CD4-positive, alpha-beta T cell treated with Interleukin-15 for 4 hours (primary cell): ENCODE measurements at places on chromosomes 7 and 10.

DNA sequence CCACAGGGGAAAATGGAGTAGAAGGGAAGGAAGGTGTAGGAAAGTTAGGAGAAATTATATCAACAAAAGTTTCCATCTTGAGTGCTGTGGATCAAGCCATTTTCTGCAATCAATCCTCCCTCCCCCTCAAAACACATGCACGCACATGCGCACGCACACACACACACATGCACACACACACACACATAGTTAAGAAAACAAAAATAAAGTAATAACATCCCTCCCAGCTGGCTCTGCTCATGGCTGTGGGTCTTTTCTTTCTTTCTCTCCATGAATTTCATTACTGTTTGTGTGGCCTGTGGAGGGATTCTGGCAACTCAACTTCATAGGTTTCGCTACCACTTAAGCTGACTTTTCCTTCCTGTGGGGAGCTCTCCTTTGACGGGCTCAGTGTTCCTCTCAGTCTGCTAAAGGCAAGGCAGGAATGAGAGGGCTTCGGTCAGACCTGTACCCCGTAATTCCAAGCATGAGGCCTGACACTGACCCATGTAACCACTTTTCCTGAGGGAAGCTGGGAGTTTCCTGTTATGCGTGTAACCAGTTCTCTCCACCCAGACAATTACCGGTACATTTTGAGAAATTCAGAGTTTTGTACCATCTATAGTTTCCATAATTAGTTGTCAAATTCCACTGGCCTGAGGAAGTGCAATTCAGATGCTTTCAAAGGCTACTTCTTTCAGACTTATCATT, 79.8 kb downstream of the ZNF92 start:
- DNase-seq: no peak

DNA sequence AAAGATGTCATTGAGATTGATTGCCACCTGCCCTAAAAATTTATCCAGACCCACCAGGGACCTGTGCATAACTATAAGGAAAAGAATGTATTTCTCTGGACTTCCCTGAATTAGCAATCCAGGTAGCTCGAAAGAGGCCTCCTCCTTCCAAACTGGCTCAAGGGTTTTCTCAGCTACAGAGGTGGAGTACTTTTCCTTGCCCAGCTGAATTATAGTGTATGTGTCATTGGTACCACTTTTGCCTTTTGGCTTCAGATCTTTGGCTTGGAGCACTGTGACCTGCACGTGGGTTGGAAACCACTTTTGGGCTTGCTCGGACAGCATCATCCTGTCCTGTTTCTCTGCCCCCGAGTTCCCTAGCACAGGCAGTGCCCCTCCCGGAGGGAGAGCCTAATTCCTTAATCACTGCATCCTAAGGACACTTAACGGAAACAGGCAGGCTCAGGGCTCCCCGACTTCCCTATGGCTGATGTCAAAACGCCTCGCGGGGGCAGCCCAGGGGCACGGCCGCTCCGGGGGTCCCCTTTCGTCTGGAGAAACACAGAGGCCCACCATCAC, 825 bp downstream of the RAB11FIP2 start:
- DNase-seq: peak; percentile 10

DNA sequence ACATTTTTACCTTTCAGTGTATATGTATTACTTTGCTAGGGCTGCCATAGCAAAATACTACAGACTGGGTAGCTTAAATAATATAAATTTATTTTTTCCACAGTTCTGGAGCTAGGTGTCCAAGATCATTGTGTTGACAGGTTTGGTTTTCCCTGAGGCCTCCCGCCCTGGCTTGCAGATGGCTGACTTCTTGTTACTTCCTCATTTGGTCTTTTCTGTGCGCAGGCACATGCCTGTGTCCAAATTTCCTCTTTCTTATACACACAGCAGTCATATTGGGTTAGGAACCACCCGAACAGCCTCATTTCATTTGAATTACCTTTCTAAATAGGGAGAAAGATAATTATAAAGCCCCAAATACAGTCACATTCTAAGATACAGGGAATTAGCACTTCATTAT, 521.6 kb upstream of the SORCS1 start:
- no peak for DNase-seq

- no peak for DNase-seq
Observed at GRCh38 chr7:144822223-144822622, 13.6 kb downstream of the TPK1 start.

DNA sequence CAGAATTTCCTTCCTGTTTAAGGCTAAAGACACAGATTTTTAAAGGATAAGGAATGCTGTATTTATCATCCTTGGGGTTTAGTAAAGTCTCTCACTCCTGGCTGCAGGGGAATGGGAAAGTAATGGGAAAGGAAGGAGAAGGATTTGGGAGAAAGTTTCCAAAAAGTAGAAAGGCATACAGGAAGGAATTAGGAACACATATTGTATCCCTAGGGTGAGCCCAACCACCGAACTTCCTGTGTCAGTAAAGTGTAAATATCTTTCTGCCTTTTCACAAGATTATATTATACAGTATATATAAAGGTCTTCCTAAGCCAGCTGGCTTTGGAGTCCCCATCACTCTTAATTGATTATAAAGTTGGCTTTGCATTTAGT, 12.0 kb upstream of the UBE2D1 start:
- DNase-seq: no peak

DNA sequence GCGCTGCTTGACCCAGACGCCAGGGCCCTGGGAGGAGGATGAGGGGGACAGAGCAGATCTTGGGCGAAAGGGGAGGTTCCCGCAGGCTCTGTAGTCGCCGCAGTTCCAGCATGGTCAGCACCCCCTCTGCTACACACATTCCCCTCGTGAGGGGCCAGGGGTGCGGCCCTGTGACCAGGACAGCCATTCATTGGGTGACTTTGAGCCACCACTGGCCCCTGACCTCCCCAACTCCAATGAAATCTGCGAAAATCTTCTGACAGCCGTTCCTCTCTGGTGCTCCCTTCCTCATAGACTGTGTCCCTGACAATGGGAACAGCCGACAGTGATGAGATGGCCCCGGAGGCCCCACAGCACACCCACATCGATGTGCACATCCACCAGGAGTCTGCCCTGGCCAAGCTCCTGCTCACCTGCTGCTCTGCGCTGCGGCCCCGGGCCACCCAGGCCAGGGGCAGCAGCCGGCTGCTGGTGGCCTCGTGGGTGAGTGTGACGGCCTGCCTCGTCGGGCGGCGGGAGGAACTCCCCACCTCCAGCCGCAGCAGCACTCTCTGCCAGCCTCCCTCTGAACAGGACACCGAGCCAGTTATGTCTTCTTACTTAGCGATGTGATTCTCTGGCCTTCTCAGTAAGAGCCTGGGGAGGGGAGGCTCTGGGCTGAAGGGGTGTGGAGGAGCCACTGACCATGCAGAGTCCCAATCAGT, 825 bp downstream of the TMEM176A start:
- DNase-seq: no peak

DNA sequence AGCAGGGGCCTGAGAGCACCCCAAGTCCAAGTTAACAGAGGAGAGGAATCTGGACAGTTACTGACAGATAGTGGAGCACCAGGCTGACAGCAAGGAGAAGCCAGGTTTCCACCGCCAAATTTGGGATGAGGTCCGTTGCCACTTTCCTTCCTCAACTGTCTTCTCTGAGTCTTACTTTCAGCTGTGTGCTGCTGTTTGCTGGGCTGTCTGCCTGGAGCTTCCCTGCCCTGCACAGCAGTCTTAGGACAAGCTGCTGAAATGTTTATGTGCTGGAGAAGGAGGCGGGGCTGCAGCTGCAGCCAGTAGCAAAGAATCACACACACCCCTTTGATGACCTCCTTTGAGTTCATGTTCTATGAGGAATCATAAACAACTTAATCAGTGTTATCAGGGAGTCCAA, 17.4 kb upstream of the CYP3A7 start:
- no peak for DNase-seq

GRCh38 chr10:21811245-21811585, 192.3 kb downstream of the DNAJC1 start:
- no peak for DNase-seq

DNA sequence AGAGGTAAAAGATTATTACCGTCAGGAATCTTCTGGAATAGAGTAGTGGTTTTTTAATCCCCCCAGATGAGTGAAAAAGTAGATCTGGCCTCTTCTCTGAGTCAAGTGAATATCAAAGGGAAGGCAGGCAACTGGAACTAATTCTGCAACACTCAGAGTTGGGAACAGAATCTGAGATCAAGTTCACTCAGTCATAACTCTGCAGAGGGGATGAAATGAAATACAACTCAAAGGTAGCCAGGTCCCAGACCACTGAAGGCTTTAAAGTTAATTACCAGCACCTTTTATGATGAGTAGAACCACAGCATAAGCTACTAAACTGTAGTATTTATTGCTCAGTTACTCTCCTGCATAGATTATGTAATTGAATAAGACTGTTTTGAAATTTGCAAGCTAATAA, 455.6 kb upstream of the AKR1E2 start:
- no peak for DNase-seq

DNA sequence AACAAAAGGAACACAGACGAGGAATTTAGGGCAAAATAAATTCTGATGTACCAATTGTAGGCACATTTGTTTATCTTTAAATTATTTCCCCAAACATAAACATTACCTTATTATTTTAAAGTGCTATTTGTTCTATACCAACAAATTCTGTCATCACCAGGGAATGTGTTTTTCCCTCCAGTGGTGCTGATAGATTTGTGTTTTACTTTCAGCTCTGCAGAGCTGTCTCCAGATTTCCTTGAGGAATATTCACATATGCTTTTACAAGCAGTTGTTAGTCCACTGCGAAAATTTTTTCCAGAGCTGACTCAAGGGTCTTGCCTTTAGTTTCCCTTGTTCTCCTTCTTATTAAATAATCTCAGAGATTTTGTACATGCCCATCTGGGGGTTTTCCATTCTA, 362.8 kb downstream of the PHF14 start:
- DNase-seq: no peak

GRCh38 chr7:8190119-8190895, 71.7 kb downstream of the ICA1 start:
- DNase-seq: peak; percentile 79

DNA sequence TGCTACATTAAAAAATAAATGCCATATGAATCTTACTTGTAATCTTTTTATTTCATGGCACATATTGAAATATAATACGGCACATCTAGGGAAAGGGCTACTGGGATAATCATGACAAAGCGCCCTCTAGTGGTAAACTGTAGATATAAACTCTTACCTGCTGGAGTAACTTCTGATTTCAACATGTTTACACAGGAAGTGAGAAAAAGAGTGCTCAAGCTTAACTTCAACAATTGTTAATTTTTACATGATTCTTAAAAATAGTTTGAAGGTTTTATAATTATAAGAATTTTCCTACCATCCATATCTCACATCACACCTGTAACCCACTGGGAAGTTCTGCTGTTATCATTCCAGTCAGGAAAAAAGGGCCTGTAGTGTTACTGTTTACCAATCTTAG, 2.0 kb upstream of the HEPACAM2 start:
- DNase-seq: peak; percentile 81

- DNase-seq: no peak
Observed at GRCh38 chr10:75403939-75404814, 2.6 kb upstream of the ZNF503 start.

- peak; percentile 39 for DNase-seq
Observed at GRCh38 chr7:86926732-86927131, 132.7 kb downstream of the ELAPOR2 start.

GRCh38 chr10:93746844-93747284, 10.9 kb upstream of the LGI1 start:
- DNase-seq: no peak

DNA sequence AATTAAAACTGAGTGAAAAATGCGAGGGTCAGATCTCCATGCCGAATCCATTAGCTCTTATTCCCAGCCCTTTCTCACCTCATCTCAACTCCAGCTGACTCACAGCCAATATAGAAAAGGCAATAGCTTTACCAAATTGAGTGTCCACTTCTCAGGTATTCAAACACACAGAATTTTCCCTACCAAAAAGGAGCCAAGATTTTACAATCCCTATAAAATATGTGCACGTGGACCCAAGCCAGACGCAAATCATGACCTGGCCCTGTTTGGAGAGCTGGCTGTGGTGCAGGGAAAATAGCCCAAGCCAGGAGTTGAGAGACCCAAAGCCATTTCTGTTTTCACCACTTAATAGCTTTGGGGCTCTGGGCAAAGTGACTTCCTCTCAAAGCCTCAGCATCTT, 379.7 kb upstream of the AUTS2 start:
- DNase-seq: no peak

- no peak for DNase-seq
Observed at GRCh38 chr7:11636274-11636673, 195.7 kb downstream of the THSD7A start.

DNA sequence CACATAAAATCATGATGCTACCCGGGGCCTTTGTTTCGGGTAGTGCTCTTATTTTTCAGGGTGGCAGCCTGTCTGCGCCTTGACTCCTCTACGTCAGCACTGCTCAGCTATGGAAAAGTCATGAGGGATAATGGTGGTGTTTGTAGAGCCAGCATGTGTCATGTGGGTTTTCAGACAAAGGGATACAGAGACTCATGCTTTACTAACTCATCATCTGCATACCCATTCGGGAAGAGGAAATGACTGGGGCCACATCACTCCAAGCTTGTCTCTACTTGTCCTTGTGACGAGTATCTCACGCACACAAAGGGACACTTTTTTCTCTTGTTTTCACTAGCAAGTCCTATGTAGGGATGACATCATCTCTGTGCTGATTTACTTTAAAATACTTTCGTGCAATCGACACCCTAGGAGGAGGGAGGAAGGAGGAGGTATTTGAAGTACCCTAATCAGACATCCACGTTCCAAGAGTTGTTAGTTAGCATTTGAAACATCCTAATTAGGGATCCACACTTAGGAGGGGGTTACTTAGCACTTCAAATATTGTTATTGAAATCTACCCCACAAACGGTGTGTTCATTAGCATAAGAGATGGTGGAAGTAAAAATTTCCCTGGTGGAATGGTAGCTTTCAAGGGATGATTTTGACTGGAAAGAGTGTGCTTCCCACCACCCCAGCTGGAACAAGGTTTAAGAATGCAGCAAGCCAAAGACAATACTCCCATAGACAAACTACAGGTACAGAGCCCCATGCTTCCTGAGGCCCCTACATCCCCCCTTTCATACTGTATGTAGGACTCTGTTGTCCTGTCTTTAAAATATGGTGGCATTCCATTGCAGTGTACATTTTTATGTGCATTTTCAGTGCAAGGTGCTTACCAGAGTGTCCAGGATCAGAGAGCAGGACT, 52.0 kb downstream of the THNSL1 start:
- DNase-seq: no peak

GRCh38 chr7:515628-516027, 4.0 kb downstream of the PDGFA start:
- no peak for DNase-seq
